Activated CD8-positive, alpha-beta memory T cell treated with anti-CD3 and anti-CD28 coated beads for 4 hours (primary cell): ENCODE measurements at places on chromosomes 16 and 17.

- DNase-seq: no peak
Observed at GRCh38 chr16:49488336-49488735, 114.7 kb downstream of the C16orf78 start.

- no peak for DNase-seq
Observed at GRCh38 chr16:87608400-87608985, 6.2 kb downstream of the JPH3 start.

DNA sequence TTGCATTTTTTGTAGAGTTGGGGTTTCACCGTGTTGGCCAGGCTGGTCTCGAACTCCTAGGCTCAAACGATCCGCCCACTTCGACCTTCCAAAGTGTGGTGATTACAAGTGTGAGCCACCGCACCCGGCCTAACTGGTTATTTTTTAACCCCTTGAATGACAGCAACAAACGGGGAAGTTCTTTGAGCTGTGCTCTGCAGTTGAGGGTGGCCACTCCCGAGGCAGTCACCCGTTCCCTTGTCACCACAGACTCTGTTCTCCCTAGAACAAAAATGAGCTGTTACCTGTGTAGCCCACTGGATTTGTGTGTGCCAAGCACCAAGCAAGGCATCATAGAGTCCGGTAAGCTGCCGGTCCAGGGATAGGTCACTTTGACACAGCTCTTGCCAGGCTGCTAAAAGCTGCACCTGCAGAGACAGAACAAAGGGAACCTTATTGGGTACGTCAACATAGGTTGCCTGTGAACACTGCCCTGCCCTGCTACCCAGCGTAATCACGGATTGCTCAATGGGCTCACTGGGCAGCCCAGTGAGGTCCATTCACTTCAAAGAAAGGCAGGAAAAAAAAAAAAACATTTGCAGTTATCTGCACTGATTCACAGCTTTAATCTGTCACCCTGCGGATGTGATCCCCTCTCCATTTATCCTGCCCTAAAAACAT lies 19.6 kb downstream of the COG7 start:
- no peak for DNase-seq

DNA sequence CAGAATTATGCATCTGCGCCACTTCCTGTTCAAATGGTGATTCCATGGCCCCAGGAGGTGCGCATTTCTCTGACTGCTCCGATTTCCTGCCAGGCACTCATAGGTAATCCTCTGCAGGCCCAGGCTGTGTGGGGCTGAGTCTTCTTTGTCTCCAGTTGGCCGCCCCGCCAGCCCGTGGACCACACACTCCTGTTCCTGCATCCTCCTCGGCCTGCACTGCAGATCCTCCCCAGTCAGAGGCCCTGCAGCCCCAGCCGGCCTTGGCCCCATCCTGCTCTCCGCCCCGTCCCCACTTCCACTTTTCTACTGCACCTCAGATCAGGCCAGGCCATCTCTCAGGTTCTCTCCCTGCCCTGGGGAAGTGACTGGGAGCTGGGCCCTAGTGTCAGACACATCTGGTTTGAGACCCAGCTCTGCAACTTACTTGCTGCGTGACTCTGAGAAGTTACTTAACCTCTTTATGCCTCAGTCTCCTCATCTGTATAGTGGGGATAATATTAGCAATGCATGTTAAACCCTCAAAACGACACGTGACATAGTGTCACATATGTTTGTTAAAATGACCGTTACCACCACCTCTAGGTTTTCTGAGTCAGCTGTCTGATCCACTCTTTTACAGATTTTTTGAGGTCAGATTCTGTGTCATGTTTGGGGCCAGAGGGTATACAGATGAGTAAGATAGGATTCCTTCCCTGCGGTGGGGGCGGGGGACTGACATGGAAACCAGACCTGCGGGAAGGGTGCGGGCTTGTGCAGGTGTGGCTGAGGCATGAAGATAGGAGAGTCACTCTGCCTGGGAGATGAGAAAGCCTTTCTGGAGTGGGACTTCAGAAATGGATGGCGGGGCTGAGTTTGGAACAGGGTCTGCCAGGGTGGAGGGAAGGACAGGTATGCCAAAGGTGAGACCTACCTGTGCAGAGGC lies 12.8 kb downstream of the RAB11FIP4 start:
- DNase-seq: no peak

DNA sequence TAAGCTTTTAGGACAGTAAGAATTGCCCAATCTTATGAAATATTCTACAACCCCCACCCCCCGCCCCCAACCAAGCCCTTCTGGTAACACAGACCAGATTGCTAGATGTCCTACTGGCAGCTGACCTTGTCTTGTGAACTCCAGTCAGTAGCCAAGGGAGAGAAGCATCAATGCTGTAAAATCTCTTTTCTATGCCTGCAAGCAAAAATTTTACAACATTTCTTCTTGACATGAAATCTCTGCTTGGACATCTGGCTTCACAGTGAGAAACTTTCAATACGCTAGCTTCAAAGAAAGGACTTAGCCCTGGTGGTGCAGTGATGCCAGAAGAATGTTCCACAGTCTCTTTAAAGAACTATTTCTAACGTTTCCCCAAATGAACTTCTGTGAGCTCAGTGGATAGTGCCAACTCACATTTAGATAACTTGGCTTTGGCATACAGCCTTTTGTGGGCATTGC lies 169.3 kb upstream of the AXIN2 start:
- no peak for DNase-seq
